Dorsolateral prefrontal cortex (tissue), 122 donors: ENCODE measurements at places on chromosomes 13 and 19.

DNA sequence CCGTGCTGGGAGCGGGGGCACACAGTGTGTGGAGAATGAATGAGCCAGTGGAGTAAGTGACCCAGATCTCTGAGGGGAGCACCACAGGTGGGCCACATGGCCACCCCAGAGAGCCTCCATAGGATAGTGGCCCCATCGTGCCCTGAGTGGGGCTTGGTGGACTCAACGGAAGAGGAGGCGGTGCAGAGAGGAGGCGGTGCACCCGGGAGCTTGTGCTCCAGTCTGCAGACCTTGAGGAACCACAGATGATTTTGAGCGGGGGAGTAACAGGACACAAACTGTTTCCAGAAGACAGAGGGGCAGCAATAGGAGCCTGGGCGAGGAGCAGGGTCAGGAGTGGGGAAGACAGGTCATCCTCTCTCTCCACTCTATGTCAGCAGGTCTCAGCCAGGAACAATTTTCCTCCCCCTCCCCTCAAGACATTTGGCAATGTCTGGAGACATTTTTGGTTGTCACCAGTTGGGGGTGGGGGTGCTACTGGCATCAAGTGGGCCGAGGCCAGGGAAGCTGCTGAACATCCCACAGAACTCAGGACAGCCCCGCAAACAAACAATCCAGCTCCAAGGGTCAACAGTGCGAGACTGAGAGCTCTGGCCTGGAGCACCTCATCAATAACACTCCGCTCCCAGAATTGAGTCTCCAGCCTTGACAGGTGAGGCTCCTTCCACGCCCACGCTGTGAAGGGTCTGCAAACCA, 182.2 kb downstream of the USP12 start:
- no peak for DNase-seq

DNA sequence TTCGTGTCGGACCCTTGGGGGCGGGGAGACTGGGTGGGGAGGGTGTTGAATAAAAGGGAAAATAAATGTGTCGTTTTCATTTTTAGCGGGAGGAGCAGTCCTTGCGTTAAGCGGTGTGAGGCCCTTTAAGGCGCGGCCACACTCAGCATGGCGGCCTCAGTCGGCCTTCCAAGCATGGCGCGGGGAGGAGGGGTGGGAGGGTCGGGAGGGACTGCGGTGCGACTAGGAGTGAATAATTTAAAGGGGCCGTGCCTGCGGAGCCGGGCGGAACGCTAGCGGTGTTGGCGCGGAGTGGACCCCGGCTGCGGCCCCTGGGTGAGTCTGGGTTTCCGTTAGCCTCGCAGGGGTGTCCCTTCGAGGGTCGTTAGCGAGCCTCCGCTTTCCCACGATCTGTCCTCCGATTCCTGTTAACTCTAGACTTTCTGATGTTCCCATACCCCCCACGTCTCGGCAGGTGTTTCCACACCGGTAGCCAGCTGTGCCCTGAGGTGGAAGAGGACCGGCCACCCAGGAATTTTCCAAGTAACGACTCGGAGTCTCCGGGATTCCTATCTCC, 1.5 kb upstream of the PNPLA6 start:
- peak; percentile 85 for DNase-seq

GRCh38 chr13:62551588-62551987, 1135.9 kb upstream of the PCDH20 start:
- DNase-seq = no peak

DNA sequence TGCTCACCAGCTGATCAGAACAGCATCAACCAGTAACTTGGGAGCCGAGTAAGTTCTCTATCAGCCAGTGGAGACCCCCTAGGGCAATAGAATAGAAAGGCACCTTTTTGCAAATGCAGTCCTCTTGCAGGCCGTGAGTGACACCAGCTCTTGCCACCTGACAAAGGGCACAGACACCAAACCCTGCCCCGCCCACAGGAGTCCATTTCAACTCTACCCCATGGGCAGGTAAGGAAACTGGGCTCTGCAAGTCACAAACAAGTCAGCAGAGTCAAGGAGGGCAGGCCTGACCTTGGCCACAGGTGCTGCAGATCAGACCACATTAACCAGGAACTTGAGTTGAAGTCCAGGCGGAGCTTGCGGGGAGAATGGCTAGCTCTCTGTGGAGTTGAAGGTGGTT, 77.4 kb upstream of the SPATA13 start:
- DNase-seq = no peak

DNA sequence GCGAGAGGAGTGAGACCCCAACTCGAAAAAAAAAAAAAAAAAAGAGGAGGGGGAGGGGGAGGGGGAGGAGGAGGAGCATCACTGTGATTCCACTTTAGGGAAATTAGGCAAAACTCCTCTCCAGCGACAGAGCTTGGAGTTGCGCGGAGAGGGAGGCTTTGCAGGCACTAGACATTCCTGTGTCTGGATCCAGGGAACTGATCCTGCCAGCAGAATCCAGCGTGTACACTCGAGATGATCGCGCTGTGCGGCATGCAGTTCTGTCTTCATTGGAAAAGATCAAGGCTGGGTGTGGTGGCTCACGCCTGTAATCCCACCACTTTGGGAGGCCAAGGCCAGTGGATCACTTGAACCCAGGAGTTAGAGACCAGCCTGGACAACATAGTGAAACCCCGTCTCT, 29.6 kb upstream of the KLF2 start:
- DNase-seq = no peak
